Metanephros (tissue), 2 donors: ENCODE measurements at places on chromosomes 3 and 15. TPM values are rescaled to one million over a fixed set of nuclear protein-coding genes. Genes with fewer than 3 reads are reported as not detected.

Gene RARRES1
- 22.3 TPM for total RNA-seq

Gene SPESP1
- 1.6 TPM for total RNA-seq

Gene TIMP4
- 2.0 TPM for total RNA-seq

Gene PTPRG
- total RNA-seq = 135 TPM

Gene NAA80
- total RNA-seq = 4.8 TPM

Gene SMCO1
- total RNA-seq = 3.5 TPM

Gene EXD1
- not detected for total RNA-seq

Gene LXN
- total RNA-seq = 21.3 TPM

Gene TJP1
- total RNA-seq = 141 TPM

Gene CP
- total RNA-seq = 0.64 TPM

Gene ISLR
- 70.4 TPM for total RNA-seq
